CD4-positive, alpha-beta T cell treated with Interleukin-15 for 4 hours (primary cell): ENCODE measurements at places on chromosomes 5 and 9.

- no peak for DNase-seq
Observed at GRCh38 chr9:113962396-113962795, 86.3 kb downstream of the ZNF618 start.

DNA sequence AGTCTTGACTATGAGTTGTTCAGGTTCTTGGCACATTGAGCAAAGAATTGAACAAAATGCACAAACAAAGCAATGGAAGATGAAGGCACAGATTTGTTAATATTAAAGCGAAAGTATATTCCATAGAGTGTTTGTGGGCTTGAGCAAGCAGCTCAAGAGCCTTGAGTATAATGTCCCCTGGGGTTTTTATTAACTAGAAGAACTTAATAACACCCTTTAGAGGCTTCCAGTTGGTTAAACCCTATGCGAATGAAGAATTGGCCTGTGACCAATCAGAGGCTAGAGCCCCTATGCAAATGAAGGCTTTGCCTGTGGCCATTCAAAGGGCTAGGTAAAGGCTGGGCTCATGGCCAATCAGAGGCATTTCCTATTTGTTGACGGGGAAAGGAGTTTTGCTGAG, 135.3 kb upstream of the IL12B start:
- no peak for DNase-seq

DNA sequence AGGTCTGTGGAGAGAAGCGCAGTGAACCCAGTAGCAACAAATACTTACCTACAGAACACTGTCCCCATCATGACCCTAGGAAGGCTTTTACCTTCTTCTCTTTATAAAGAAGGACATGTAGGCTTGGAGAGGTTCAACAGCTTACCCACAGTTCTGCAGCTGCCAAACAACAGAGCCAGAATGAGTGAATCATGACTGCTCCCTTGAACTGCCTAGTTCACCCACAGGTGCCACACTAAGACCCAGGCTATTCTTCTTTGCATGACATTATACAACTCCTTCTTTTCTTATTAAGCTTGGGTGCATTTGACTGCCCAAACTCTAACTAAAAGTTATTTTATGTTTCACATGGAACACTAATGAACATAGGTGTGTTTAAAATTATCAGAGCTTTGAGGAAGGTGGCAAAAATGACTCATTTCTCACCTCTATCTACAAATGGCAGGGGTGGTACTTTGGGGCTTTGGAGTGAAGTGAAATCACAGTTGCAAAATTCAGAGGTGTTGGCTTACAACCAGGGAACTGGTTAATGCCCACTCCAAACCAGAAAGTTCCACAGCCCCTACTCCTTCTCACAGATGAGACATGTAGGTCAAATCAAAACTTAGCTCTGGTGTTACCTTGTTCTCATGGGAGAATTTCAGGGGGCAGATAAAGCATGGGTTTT, 201.6 kb downstream of the SEMA6A start:
- no peak for DNase-seq

- no peak for DNase-seq
Observed at GRCh38 chr9:76900884-76901440, 5.0 kb downstream of the PRUNE2 start.

DNA sequence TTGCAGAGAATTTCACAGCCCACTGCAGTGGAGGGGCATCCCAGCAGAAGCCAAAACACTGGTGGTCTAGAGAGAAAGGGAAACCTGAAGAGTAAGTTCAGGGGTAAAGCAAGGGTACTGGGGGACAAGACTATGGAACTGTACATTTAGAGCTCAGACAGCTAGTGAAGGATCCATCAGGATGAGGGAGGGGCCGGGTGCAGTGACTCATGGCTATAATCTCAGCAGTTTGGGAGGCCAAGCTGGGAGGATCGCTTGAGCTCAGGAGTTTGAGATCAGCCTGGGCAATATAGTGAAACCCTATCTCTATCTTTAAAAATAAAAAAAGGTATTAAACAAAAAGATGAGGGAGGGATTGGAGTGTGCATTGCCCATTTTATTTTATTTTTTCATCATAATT, 7.8 kb upstream of the ANKH start:
- DNase-seq, result no peak

- DNase-seq, result no peak
Observed at GRCh38 chr9:17588395-17588794, 9.5 kb downstream of the SH3GL2 start.

DNA sequence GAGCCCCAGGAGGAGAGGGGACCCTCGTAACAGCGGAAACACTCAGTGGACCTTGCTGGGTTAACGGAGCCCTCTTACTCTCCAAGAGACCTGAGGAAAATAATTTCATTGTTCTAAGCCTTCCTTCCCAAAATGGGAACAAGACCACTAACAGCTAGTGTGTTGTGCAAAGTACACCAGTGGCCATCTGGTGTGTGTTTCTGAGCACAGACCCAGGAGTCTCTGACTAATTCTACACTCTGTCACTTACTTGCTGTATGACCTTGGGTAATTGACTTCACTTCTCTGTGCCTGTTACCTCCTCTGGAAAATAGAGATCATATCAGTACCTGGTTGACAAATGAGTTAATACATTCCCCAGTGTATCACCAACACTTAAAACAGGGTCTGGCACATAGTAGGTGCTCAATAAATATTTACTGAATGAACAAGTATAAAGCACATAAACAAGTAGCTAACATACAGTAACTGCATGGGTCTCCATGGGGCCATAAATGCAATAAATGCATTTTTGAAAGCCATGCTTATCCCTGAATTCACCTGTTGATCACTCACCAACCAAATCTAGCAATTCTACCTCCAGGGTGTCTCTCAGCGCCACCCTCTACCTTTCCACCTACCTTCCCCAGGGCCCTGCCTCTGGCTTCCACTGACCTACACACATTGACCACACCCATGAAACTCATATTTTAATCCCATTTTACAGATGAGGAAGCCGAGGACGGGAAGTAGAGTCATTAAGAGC, 44.7 kb upstream of the AKNA start:
- DNase-seq, result no peak

GRCh38 chr5:128586848-128587247, 48.8 kb upstream of the FBN2 start:
- DNase-seq, result no peak

- DNase-seq, result no peak
Observed at GRCh38 chr9:9612755-9613154, 1000.0 kb downstream of the PTPRD start.
